Stimulated activated naive B cell treated with anti-CD40 and anti-IgM and Interleukin-4, amounts not matched to agents 10 μg/mL and 1 μg/mL and 100 μg/mL, for 72 hours (primary cell): ENCODE measurements at places on chromosomes 1 and 21.

GRCh38 chr1:99297923-99298322, 33.6 kb downstream of the PLPPR4 start:
- DNase-seq = no peak

DNA sequence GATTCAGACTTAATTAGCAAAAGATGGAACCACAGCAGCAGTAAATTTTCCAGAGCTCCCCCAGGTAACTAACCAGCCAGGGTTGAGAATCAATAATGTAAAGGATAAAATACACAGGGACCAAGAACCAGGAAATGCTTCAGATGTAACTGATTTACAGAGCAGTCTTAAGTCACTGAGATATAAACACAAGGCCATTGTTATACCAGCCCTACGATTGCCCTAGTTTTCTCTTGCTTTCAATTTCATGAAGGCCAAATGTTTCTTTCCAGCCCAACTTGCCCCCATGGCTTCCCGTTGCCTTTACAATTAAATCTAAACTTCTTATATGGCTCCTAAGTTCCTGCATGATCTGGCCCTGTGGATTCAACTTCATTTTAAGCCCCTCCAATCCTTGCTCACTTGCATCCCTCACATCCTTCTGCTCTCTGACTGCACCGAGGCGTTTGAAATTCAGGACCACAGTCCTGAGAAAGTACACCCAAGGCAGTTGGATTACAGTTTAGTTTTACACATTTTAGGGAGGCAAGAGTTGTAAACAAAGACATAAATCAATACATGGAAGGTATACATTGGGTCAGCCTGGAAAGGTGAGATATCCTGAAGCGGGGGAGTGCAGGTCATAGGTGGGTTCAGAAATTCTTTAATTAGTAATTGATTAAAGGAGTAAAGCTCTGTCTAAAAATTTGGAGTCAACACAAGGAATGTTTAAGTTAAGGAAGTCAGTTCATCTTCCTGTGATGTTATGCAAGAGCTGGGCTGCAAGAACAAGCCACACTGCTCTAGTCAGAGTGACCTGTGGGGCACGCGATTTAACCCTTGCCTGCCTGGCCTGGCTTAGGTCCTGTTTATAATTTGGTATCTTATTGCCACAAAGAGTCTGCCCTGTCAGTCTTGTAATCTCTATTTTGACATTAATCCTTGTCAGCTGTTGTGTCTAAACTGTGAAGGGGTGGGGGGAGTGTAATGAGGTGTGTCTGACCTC, 69.9 kb upstream of the COG2 start:
- no peak for DNase-seq

DNA sequence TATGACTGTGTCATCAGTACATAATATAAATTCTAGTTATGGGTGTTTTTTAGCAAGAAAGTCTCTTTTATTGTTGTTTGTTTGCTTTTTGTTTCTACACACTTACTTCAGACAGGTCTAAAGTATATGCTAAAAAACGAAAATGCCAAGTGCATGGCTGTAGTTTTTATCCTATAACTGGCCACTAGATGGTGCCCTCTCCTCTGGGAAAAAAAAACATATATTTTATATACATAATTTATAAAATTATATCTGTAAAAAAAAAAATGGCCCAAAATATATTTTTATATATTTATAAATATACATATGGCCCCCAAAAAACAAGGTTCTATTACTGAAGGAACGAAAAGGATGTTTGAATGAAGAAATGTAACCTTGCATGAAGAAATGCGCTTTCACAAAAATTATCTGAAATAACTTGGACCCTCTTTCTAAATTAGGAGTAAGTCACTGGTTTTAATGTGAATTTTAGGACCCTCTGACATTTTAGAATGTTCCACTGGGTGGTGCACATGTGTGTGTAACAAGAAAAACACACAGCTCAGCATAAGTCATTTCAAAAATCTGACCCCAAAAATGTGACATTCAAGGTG, 93.5 kb downstream of the TTLL7 start:
- no peak for DNase-seq

DNA sequence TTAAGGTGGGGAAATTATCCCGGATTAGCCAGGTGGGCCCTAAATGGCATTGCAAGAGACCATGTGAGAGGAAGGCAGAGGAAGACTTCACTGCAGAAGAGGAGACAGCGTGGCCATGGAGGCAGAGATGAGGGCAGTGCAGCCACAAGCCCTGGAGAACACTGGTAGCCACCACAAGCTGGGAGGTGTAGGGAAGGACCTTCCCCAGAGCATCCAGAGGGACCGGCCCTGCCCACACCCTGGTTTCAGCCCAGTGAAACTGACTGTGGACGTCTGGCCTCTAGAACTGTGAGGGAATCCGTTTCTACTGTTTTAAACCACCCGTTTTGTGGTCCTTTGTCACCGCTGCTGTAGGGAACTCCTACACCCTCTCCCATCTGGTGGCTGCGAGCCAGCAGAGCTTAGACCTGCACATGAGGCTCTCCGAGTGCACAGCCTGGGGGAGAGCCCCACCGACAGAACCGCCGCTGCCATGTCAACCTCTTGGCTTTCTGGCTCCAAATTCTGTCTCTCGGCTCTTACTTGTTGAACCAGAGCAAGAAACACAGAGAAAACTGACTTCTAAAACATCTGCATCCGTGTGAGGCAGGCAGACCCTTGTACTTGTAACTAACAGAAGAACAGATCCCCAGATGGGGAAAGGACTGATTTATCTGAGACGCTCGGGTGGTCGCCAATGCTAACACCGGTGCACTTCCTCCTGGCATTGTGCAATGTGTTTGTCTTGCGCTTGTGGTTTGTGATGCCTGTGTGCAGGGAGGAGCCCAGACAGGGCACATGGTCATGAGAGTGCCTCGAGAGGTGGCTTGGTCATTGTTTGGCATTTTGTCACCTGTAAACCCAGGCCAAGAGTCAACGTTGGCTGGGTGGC, 90.8 kb upstream of the TMPRSS2 start:
- no peak for DNase-seq

- no peak for DNase-seq
Measured at GRCh38 chr1:92419642-92420041, 67.1 kb downstream of the GFI1 start.

- no peak for DNase-seq
Measured at GRCh38 chr1:226181996-226182714, 4.4 kb downstream of the ACBD3 start.

DNA sequence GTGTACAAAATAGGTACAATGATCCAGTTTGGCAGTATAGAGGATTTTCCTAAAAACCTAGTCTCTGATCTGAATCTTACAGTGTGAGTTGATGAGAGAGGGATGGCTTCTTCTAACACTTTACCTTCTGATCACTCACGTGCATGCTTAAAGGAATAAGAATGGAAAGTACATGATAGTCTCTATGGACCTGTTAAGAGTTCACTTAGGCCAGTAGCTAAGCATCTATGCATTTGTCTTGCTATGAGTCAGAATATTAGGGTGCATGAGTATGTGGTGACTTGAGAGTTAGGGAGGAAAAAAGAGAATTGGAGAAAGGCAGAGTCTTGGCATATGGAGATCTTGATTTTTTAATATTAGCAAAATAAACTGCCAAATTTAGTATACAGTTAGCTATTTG, 206.3 kb downstream of the COL11A1 start:
- DNase-seq = no peak

GRCh38 chr1:98406352-98407088, 255.0 kb upstream of the SNX7 start:
- DNase-seq = no peak

GRCh38 chr1:46036894-46037839, 95.3 kb downstream of the PIK3R3 start:
- peak; percentile 68 for DNase-seq

- no peak for DNase-seq
Measured at GRCh38 chr1:158563853-158564252, 6.5 kb downstream of the OR6P1 start.

DNA sequence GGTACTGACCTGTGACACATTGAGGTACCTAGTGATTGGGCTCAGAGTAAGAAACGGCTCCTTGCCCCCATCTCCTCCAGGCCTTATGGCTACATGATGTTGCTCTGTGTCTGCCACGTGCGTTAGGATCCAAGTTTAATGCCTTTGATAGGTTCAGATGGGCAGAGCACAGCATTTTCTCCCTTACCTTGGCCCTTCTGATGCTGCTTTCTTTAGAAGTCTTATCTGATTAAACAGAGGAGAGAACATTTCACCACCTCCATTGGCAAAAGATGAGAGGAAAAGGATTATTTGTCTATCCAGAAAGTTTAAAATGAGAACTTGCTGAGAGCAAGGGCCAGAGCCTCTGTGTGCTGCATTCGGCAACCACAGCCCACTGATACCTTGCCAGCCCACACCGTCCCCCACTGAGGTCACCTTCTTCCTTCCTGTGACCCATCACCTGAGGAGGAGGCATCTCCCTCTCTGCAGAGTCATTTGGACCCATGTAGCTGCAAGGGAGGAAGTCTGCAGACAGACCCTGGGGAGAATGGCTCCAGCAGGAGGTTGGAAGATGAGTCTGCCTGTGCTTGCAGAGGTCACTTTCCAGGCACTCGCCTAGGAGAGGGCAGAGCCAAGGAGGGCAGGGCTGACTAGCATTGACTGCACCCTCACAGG, 16.7 kb downstream of the SHISA4 start:
- no peak for DNase-seq

- DNase-seq = no peak
Measured at GRCh38 chr1:160800645-160801408, 4.9 kb downstream of the LY9 start.

GRCh38 chr1:2326524-2326923, 64.8 kb downstream of the MORN1 start:
- no peak for DNase-seq

- no peak for DNase-seq
Measured at GRCh38 chr1:203136409-203137042, 9.0 kb downstream of the ADORA1 start.

GRCh38 chr1:226950871-226951270, 10.8 kb downstream of the COQ8A start:
- no peak for DNase-seq

DNA sequence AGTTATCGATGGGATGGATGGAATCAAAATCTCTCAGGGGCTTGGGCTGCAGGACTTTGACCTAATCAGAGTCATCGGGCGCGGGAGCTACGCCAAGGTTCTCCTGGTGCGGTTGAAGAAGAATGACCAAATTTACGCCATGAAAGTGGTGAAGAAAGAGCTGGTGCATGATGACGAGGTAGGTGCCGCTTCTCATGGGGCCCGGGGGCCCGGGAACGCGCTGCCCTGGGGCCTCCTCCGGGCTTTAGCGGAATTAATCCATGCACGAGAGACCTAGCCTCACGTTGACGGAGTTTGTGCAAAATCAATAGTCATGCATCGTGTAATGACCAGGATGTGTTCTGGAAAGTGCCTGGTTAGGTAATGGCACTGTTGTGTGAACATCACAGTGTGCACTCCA, 43.8 kb downstream of the FAAP20 start:
- no peak for DNase-seq

DNA sequence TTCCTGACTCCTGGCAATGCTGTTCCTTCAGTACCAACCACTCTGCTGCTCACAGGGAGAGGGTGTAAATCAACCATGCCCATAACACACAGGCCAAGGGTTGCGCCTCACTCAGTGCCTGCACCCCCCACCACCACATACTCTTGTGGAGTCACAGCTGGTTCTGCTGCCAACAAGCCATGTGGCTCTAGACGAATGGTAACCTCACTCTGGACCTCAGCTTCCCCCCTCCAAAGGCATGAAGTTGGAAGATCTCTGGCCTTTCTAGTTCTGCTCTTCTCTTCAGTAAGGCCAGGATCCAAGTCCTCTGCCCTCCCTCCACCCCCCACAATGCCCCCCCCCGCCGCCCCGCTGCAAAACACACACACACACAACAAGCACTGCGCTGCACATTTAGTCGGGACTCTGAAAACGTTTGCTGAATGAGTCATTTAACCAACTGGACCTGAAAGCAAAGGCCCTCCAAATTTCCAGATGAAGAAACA, 1.7 kb upstream of the GLIS1 start:
- no peak for DNase-seq

GRCh38 chr1:157798211-157798610, 21.3 kb upstream of the FCRL2 start:
- no peak for DNase-seq

GRCh38 chr1:32352831-32353383, 9.4 kb downstream of the FAM229A start:
- DNase-seq = no peak

DNA sequence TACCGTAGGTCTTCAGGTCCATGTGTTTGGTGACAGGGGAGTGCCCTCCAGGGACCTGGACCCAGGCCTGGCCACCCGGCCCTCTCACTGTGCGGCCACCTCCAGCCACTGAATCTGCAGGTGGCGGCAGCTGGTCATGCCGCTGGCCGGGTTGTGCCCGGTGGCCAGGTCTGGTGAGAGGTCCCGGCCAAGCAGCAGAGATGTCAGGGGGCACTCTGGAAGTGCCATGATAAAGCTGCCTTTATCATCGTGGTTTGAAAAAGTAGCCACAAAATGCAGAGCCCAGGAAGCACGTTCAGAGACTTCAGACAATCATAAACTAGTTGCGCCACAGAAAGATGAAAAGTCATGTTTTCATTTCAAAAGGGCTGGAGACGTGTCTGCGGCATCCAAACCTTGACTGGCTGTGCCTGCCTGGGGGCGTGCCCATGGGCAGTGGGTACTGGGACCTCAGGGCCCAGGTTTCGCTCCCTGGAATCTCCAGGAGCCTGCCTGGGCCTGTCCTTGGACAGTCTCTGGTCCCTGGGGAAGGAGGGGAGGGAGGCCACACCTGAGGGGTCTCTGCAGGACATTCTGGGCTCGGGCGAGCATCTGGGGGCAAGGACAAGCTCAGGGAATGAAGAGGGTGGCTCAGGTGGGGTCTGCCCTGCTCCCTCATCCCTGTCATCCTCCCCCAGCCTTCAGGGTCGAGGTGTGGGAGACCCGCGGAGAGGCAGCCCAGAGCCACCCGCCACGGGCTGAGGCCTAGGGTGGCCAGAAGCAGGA, 44.9 kb downstream of the COL18A1 start:
- no peak for DNase-seq

DNA sequence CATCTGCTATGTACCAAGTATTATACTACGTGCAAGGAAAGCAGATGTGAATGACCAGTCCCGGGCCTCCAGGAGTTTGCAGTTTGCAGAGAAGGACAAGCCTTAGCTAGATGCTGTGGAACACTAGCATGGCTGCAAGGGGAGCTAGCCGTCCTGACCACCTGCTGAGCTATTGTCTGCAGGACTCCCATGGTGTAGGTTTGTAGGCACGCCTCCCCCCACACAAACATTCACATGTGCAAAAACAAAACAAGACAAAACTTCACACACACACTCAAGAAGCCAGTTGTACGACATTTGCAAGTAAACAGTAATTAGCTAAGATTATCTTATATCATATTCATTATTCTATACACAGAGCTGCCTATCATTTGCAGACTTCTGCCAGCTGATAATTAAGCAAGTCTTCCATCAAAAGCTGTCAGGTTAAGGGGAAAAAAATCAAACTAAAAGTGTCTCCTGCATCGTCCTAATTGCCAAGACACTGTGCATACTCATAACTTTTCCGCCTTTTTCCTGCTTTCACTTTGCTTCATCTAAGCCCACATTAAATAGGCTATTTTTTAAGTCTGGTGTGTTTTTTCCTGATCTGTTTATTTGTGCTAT, 10.7 kb upstream of the HNRNPU start:
- no peak for DNase-seq

GRCh38 chr21:44372616-44373015, 19.2 kb downstream of the TRPM2 start:
- no peak for DNase-seq
